ENCODE measurements at places on chromosomes 12 and 14.

- no peak for ATAC-seq
These were observed 36.5 kb upstream of the SELPLG start for GRCh38 chr12:108670066-108670631.

DNA sequence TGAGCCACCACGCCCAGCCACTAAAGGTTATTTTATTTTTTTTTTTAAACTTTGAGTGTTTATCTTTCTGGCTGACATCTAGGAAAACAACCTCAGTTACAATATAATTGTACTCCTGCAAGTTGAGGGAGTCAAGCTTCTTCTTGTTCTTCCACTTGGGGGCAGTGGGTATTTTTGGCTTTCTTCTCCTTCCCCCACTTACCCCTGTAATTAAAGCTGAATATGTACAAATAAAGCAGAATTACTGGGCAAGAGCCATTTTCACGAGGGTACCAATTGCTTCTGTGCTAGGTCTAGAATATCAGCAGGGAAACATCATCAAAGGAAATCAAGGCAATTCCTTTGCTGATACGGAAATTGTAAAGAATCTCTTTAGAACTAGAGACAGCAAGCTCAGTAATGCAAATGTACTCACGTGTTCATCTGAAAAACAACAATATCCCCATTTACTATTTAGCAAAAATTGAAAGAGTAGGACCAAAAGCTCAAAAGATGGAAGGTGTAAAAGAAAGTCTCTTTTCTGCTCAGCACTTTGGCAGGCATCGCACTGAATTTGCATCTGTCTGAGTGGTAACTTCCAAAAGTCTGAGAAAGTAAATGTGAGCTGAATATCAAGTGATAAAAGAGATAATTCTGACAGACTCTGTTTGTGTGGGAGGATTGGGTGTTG lies 72.8 kb downstream of the TAOK3 start:
- ATAC-seq, result no peak

- peak; percentile 75 for ATAC-seq
These were observed 570 bp upstream of the MRPS35 start for GRCh38 chr12:27709932-27710591.

DNA sequence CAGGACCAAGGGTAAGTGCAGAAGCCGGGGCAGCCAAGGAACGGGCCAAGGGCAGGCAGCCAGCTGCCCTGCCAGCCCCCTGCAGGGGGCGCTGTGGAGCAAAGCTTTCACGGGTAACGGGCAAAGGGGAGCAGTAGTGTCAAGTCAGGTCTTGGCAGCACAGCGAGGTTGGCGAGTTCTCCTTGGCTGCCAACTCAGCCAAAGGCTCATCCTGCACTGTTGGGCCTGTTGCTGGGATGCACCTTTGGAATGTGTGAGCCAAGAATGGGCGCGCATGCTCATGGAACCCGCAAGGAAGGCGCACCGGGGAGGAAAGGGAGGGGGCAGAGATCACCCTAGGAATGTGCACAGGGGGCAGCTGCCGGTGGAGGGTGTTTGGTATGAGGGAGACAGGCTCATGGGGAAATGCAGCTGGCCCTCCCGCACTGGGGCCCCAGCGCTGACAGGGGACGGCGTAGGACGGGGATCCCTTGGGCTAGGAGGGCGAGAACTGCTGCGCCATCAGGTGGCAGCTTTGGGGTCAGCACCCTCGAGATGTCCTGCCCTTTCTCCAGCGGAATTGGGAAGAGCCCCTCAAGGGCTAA lies 138.0 kb downstream of the ASCL4 start:
- ATAC-seq, result peak; percentile 94

DNA sequence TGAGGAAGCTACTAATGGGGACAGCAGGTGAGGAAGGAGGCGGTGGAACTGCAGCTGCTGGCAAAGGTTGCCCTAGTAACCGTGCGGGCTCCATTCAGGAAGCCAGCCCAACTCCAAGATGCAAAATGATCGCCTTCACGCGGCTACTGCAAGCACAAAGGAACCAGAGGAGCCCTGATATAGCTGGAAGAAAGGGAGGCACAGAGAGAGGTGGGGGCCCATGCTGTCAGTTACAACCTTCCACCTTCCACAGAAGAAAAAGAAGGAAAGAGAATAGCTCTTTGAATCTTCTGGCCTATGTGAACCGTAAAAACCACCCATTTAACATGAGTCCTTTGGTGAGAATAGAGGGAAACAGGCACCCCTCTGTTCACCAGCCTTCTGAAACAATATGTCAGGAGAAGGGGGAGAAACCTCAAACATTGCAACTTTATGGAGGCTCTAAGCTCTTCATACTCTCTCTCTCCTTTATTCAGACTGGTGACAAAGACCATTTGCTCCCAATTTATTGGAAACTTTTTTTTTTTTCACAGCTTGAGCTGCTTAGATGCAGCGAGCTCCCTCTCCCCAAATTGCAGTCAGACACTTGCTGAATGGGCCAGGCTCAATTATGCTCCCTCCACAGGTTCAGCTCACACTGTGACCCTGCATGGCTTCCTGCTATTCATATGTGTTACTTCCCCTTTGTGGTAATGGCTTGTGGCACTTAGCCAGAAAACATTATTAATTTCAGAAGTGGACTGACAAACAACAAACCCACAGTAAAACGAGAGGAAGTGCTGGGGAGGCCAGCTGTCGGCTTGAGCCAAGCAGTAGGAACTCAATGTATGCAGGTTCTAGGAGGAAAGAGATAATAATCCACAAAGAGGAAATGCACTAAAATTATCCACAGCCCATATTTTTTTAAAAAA lies 6.2 kb downstream of the DUSP6 start:
- peak; percentile 15 for ATAC-seq

DNA sequence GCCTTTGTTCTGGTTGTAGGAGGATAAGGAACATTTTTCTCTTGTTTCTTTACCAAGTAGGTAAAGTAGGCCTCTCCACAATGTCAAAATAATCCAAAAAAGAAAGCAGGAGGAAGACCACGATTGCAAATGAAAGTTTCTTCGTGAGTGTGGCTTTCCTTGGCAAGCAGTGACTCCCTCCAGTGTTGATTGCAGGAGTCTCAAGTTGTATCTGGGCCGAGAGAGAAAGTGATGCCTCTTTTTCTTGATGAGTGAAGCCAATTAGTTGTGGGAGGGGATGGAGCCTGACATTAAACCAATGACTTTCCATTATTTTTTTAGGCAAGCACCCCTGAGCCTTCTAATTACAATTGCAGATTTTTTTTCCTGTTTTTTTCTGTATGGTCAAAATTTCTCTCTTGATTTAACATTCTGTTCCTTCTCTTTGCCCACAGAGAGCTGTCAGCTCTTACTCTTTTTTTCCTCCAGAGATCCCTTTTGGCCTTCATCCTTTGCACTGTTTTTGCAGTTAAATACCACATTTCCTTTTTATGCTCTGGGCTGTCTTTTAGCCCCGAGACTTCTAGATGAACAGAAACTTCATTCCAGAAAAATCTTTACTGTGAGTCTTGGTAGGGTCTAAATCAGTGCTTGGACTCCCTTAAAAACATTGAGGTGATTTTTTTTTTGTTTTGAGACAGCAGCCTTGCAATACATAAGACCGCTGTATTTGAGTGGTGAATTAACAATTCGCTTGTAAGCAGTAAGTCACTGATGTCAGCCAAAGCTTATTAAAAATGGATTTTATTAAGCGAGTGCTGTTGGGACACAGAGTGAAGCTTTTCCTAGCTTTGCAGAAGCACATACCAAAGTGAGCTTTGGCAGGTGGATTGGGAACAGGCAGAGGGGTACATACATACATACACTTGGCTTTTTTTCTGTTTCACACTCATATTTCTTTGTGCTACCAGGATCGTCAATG lies 15.8 kb downstream of the FBXW8 start:
- ATAC-seq, result no peak

DNA sequence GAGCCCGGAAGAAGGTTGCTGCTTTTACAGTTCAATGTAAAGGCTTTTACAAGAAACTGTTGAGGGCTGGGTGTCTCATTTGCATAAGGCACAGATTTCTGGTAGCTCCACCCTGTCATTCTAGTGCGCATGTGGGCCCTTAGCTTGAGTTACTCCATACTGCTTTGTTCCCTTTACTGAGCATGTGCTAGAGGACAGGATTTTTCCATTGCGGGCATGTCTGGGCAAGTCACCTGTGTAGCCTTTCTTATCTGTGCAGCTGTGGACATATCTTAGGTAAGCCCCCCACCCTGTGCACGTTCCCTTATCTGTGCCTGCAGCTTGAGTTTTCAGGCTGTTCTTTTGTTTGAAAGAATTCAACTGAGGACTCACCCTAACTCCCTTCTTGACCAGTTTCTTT lies 56.2 kb upstream of the ARHGAP5 start:
- no peak for ATAC-seq

DNA sequence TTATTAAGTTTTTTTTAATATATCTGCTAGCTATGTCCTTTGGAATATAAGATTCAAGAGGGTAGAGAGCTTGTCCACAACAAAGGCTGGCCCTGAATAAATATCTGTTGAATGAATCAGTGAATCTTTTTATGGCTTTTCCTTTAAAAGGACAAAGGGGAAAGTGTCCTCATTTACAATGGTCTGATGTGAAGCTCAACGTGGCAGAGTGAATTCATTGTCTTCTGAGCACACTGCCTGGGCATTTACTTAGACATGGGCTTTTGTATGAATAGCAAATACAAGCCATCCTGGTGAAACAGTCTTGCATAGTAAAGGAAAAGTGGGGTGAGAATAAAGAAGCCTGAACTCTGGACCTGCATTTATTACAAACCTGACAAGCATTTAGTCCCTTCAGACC lies 201.2 kb downstream of the NELL2 start:
- peak; percentile 99 for ATAC-seq

DNA sequence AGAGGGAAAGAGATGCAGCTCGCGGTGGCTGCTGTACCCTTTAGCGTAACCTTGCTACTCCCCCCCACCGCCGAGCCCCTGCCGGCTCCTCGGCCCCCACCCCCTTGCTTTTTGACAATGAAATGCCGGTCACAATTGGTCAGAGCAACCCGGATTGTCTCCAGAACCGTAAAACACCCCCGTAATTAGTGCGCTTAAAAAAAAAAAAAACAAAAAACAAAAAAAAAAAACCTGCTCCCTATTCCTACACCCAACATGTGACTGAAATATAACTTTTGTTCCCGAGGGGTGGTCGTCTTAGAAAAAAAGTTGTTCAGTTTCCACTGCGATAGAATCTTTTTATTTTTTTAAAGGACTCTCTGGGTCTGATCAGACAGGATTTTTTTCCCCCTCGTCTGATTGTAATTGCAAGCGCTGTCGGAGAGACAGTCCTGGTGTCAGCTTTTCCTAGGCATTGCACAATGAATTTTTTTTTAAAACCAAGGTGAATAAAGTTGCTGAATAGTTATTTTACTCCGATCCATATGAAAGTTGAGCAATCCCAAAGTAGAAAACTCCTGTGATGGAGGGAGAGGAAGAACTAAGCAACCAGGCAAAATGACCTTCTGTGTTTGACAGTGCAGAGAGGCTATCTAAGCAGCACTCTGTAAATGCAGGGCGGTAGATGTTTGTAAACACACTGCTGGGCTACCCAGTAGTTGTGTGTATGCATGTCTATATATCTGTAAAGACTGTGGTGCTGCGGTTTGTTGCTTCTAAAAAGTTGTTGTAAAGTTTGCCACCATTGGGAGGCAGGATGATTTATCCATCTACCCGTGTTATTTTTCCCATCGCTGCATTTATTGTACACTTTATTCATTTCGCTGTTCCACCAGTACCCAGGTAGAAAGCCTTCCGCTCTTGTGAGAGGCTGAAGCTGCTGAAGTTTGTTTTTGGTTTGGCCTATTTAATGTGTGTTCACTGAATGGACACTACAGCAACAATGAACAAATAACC lies 1.1 kb downstream of the ETV6 start:
- no peak for ATAC-seq

DNA sequence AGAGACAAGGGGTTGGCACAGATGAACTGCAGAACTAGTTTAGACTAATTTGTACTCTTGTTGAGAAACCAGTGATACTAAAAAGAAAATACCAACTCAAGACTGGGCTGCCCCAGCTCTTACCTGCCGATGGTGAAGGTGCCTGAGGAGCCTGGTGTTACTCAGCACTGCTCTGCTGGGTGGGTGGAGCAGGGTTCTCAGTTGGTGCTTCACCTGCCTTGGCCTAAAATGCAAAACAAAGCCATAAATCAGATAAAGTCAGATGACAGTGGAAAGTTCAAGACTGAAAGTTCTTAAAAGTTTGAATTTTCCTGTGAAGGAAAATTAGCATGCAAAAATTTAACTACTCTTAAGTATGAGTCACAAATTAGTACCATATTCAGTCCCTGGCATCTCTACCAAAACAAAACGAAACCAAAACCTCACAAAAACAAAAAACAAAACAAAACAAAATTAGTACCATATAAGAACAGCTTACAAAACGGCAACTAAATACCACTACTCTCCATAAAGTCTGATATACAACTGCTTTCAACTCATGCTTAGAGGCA lies 21.9 kb downstream of the YBX3 start:
- ATAC-seq, result no peak

GRCh38 chr12:95522692-95523091 lies 28.6 kb downstream of the USP44 start:
- ATAC-seq, result no peak

GRCh38 chr14:75880512-75880911 lies 101.3 kb downstream of the TGFB3 start:
- ATAC-seq, result no peak

GRCh38 chr12:6225630-6226001 lies 25.4 kb downstream of the CD9 start:
- no peak for ATAC-seq

- no peak for ATAC-seq
These were observed 21.1 kb downstream of the ZFHX2 start for GRCh38 chr14:23530375-23531055.

- ATAC-seq, result peak; percentile 89
These were observed at the start of gene METTL1 for GRCh38 chr12:57771873-57772428. TSS of gene METTL1 (minus strand) at chr12:57772105. CDS start at chr12:57772083, 22 bp downstream.

- no peak for ATAC-seq
These were observed 8.7 kb upstream of the ZNF385A start for GRCh38 chr12:54393207-54393609.

DNA sequence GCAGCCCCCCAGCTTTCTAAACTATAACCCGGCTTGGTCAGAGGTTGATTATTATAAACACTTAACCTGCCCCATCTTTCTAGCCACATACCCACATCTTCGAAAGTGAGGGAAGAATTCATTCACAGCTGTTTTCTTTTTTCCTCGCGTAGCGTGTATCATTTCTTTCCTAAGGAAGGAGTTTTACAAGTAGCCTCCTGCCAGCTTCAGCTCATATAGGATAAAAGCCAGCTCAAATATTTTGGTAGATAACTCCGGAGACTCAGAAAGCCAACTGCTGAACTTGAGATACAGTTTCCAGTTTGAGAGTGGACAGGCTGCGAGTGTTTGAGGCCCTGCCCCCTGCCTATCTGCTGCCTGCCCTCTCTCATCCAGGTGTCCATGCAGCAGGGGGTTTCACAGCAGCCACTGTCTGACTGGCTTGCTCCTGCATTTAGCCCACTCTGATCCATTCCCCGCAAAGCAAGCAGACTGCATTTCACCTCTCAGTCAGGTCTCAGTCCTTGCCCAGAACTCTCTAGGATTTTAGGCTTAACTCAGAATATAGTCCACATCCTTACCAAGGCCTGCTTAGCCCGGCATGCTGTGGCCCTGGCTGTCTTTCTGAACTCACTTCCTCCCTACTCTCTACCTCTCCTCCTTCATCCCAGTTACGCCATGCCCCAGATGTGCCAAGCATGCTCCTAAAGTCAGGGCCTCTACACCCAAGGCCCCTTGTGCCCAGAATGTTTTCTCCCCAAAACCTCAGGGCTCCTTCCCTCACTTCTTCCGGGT lies 46.9 kb downstream of the EVL start:
- no peak for ATAC-seq

Data from motor neuron (in vitro differentiated cells).